ENCODE measurements at places on chromosomes 1 and 21.

DNA sequence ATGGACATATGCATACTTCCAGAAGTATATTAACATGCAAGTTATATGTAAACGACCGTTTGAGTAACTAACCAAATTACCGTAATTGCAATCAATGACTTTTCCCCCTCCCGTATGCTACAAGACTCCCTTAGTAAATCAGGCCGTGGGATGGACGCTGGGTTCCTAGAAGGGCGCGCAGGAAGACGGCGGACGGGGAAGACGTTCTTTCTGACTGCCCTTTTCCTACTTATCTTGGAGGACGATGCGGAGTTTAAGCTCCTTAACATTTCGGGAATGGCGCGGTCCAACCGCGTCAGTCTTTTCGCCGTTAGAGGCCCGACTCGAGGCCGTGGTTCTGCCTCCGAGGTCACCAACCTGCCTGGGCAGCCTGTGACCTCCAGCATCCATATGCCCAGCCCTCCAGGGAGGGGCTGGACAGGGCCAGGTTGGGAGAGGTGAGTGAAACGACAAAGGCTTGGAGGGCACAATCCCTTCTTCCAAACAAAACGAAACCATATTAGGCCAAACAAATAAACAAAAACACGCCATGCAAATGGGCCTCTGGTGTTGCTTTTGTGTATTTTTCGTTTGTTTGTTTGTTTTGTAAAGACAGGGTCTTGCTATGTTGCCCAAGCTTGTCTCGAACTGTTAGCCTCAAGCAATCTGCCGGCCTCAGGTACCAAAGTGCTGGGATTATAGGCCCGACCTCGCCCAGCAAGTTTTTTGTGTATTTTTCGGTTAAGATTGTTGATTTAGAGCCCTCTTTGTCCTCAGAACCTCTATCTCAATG lies 873 bp upstream of the PI4KB start:
- no peak for DNase-seq

GRCh38 chr1:156262461-156263287 lies 14.8 kb upstream of the PAQR6 start:
- DNase-seq: no peak

DNA sequence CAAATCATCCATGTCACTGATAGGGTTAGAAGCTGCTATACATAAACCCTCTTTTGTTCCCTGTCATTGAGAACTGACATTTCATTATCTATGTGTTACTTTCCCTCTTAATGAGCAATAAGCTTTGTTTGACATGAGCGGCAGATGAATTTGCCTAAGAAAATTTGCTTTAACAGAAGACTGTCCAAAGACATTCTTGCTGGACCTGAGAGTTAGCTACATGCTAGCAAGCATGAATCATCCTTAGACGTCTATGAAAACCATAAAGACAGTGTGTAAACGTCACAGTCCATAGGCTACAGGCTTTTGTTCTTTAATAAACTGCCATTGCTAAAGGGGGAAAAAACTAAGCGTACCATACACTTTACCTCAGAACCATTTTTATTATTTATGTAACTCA lies 73.1 kb downstream of the TNFSF4 start:
- DNase-seq: no peak

GRCh38 chr1:88079036-88079435 lies 605.0 kb upstream of the PKN2 start:
- DNase-seq: no peak

GRCh38 chr21:42431196-42431595 lies 27.5 kb downstream of the UBASH3A start:
- no peak for DNase-seq

DNA sequence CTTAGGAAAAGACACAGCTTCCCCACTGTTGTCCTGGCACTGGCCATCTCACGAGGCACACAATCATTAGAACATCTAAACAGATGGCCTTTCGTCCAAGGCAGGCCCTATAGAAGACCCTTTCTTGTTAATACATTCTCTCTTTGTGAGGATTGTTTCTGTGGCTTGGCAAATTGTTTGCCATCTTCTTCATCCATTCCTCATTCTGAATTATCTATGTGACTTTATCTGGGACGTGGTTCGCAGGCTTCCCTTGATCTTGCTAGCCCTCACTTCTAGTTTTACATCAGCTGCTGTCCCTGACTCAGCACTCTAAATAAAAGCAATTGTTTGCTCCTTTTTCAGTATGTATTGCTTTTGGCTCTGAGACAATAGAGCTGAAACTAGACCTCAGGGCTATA lies 101.1 kb upstream of the ZC3H11B start:
- DNase-seq: no peak

GRCh38 chr1:47984175-47984789 lies 12.9 kb downstream of the TRABD2B start:
- DNase-seq: no peak

- no peak for DNase-seq
Observed at GRCh38 chr1:70042090-70042731, 163.2 kb downstream of the LRRC40 start.

DNA sequence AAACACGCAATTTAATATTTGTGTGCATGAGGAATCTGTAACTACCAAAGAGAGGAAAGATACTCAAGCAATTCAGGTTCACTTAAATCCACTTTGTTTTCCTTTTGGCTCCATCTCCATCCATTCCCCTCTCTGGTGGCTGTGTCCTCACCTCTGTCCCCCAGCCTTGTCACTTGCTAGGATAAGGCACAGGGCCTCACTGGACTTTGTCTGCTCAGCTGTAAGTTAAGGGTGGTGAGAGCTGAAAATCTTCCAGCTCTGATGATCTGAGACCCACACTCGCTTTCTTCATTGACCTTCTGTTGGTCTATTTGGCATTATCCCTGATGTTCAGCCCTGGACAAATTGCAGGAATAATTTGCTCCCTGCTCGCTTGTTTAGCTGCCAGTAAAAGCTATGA lies 56.5 kb downstream of the RHOU start:
- no peak for DNase-seq

- DNase-seq: no peak
Observed at GRCh38 chr1:219228058-219228419, 54.4 kb downstream of the LYPLAL1 start.

GRCh38 chr1:163115887-163116286 lies 46.7 kb downstream of the RGS4 start:
- no peak for DNase-seq

DNA sequence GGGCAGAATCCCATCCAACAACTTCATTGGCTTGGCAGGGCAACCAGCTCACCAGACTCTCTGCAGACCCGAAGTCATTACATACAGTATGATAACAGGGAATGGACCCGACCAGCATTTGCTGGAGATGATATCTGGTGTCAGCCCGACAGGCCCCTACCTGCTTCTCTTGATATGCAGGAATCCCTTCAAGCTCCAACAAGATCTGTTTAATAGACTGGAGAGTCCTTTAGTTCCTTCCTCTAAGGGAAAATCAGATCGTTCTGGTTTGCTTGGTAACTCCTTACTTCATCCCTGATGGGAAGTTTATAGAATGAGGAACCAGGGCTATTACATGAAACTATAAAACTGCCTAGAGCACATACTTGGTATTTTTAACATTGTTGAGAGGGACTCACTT lies 61.2 kb downstream of the EDARADD start:
- DNase-seq: no peak

DNA sequence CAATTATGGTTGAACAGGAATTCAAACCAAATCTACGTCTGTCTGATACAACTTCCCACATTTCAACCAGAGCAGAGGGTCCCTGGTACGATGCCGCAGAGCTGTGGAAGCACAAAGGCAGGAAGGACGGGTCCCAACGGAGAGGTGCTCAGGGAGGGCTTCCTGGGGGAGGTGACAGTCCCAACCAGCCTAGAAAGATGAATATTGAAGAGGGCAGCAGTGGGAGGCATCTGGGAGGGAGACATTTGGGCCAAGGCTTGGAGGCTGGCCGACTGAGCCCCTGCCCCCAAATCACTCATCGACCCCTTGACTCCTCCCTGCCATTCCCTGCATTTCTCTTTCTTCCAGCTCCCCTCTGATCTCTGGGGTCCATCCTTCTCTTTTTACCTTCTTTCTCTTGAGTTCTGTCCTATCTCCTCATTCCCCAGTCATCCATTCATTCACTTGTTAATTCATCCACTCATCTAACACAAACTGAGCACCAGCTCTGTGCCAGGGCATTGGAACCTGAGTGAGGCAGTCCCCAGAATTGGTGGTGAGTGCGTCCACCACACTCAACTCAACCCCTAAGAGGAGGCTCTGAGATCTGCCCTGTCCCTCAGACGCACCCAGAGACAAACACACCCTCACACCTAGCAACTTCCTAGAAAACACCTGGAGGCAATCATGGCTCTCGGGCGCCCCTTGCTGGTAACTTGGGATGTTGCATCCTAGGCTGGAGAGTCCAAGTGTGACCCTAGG lies 13.2 kb upstream of the CELA3B start:
- peak; percentile 28 for DNase-seq

DNA sequence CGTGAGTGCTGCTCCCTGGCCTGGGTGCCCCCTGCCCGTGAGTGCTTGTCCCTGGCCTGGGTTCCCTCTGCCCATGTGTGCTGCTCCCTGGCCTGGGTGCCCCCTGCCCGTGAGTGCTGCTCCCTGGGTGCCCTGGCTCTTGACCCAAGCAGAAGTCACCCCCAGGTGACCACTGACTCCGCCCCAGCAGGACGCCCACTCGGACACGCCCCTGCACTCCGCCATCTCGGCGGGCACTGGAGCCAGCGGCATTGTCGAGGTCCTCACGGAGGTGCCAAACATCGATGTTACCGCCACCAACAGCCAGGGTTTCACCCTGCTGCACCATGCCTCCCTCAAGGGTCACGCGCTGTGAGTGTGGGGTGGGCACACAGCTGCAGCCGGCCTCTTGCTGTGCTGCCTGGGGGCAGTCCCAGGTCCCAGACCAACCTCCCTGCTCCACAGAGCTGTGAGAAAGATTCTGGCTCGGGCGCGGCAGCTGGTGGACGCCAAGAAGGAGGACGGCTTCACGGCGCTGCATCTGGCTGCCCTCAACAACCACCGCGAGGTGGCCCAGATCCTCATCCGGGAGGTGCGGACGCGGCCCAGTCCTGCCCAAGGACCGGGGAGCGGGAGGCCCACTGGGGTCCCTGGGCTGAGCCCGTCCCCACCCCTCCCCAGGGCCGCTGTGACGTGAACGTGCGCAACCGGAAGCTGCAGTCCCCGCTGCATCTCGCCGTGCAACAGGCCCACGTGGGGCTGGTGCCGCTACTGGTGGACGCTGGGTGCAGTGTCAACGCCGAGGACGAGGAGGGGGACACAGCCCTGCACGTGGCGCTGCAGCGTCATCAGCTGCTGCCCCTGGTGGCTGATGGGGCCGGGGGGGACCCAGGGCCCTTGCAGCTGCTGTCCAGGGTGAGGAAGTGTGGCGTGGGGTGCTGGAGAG lies 3.9 kb upstream of the MMP23B start:
- DNase-seq: no peak

- no peak for DNase-seq
Observed at GRCh38 chr1:56278061-56278460, 301.3 kb downstream of the PLPP3 start.

- no peak for DNase-seq
Observed at GRCh38 chr21:39938086-39938625, 70.9 kb downstream of the PCP4 start.

- DNase-seq: peak; percentile 35
Observed at GRCh38 chr21:36330904-36331303, 10.9 kb downstream of the MORC3 start.

DNA sequence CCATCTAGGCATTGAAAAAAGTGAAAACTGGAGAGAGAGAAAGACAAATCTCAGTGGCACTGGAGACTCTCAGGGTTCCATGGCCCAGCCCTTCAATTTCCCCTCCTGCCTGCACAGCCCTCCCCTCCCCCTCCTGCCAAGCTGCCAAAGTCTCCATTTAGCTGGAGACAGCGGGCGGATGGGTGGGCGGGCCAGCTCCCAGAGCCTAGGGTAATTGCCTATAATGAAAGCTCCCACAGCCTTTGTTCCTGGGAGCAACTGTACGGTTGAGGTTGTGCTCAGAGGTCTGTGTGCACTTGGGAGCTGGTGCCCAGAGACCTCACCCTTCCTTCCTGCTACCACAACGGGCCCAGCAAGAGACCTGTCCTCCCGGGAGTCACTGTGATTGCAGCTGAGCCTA lies 89.6 kb downstream of the NAV1 start:
- DNase-seq: no peak

DNA sequence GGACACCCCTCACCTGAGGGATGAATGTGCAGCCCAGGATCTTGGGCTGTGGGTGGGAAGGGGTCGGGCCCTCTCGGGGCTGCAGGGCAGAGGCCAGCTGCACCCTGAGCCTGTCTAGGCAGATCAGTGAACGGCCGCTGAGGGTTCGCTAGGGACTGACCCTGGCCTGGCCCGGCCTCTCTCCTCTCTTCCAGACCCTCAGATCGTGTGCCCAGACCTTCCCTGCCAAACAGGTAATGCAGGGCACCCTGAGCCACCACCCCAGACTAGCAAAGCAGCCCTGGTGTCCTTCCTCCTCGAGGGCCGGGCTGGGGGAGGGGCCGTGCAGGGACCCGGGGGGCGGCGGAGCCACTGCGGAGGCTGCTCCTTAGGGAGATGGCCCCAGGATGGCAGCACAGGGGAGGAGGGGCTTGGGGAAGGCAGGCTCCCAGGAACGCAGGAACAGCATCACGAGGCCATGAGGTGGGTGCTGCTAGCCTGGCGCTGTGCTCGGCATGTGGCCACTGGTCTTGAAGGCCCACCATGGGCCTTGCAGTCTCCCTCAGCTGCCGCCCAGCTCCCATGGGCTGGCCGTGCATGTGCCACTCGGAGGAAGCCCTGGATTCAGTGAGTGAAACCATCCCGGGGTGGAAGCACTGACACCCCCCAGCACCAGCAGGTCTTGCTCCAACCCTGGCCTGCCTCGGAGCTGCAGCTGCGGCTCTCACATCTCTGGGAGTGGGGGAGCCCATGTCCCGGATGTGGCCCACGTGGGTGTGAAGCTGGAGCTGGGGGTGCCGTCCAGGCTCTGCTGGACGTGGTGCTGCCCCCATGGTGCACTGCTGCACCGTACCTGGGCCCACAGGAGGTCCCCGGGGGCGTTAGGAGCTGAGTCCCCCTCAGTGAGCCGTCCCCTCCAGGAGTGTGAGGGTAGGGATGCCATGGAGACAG lies 28.7 kb downstream of the COL6A2 start:
- DNase-seq: peak; percentile 21

DNA sequence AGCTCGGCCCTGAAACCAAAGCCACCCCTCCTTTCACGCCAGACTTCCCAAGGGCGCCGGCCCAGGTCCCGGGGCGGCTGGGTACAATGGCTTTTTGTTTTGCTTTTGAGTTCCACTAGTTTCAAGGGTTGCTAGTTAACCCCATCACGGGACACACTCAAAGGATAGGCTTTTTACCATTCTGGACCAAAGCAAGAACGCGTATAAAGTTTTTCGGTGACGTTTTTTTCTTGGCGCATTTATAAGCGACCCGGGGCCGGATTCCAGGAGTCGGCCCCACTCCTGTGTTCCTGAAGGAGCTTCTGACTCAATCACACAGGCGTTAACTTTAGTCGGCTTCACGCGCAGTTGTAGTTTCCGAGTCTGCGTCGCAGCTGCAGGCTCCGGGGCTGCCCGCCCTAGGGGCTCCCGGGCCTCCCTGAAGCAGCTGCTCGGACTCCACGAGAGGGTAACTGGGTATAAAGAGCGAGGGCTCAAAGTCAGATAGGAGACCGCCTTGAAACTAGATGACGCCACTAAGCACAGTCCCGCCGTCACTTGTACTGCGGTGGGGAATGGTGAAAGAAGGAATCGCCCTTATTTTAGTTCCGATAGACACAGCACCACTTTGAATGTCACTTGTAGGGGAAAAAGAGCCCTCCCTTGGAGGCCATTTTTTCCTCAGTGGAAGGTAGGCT lies 707 bp upstream of the KLHL21 start:
- no peak for DNase-seq
